ENCODE measurements at places on chromosomes 11 and 22.

DNA sequence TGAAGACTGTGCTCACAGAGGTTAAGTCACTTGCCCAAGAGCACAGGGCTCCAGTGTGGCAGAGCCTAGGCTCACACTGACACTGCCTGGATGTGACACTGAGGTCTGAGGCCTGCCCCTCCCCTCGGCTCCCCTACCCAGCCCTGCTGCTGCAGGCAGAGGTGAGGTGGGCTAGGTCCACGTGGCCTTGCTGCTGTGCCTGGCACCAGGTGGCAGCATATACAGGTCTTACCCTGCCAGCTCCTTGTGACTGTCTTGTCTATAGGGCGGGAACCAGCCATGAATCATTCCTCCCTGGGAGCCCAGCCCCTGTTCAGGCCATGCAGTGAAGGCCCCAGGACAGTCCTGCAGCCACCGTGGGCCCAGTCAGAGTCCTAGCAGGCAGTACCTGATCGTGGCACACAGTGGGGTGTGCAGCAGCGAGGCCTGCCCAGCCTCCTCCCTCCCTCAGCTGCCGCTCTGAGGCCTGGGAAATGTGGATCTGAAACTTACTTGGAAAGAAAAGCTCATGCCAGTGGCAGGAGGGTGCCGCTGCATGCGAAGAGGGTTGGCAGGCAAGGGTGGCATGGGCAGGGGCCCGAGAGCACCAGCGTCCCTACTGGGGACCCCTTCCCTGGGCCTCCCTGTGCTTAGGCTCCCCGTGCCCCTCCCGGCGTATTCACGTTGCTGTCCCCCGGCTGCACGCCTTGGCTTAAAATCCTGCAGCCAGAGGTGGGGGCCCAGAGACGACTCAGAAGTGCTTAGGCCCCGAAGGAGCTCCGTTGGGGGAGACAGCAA is 1.2 kb upstream of the CERK start:
- DNase-seq: peak; percentile 57

GRCh38 chr11:96755752-96756151 is 365.9 kb downstream of the JRKL start:
- no peak for DNase-seq

- DNase-seq: no peak
These were observed 17.6 kb downstream of the ATXN10 start for GRCh38 chr22:45689211-45689610.

DNA sequence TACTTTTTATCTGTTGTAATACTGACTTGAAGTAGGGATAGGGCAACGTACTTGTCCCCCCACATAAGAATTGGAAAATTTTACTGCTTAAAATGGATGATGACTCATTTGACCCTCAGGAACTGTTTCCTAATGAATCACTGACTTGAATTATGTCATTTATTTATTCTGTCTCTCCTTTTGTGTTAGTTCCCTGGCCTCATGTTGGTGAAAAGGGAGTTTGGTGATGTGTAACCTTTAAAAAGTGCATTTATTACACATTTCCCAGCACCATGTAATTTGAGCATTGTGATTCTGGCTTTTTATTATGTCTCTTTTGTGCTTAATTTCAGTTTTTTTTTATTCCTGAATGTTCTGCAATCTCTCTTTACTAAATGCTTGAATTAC is 20.3 kb upstream of the PGM2L1 start:
- no peak for DNase-seq

DNA sequence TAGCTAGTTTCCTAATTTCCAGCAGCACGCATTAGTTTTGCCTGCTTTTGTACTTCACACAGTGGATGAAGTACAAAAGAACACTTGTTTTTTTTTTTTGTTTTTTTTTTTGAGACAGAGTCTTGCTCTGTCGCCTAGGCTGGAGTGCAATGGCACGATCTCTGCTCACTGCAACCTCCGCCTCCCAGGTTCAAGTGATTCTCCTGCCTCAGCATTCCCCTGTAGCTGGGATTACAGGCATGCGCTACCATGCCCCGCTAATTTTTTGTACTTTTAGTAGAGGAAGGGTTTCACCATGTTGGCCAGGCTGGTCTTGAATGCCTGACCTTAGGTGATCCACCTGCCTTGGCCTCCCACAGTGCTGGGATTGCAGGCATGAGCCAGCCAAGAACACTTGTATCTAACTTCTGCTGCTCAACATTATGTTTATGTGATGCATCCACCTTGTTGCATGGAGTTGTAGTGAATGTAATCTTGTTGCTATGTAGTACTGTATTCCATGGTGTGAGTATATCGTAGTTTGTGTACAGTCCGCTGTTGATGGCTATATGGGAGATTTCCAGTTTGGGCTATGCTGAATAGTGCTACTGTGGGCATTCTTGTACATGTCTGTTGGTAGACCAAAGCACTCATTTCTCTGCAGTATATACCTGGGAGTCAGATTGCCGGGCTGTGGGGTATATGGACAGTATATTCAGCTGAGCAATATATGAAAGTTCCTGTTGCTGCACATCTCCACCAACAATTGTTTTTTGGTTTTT is 17.3 kb downstream of the PACS1 start:
- no peak for DNase-seq

DNA sequence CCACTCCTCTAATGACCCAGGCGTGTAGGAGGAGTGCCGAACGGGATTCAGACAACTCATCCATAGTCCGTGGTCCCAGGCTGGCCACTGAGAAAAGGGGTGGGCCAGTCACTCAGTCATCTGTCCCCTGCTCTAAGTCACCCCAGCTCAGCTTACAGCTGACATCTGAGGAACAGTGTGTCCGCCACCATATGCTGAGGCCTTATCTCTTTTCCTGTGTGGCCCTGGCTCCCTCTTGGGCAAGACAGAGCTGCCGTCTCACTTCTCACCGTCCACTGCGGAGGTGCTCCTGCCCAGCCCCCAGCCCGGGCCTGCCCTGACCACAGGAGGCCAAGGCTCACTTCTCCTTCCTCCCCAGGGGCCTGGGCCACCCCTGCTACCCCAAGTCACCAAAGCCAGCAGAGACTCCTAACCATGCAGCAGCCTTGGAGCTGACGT is 6.8 kb downstream of the CCDC86 start:
- no peak for DNase-seq

DNA sequence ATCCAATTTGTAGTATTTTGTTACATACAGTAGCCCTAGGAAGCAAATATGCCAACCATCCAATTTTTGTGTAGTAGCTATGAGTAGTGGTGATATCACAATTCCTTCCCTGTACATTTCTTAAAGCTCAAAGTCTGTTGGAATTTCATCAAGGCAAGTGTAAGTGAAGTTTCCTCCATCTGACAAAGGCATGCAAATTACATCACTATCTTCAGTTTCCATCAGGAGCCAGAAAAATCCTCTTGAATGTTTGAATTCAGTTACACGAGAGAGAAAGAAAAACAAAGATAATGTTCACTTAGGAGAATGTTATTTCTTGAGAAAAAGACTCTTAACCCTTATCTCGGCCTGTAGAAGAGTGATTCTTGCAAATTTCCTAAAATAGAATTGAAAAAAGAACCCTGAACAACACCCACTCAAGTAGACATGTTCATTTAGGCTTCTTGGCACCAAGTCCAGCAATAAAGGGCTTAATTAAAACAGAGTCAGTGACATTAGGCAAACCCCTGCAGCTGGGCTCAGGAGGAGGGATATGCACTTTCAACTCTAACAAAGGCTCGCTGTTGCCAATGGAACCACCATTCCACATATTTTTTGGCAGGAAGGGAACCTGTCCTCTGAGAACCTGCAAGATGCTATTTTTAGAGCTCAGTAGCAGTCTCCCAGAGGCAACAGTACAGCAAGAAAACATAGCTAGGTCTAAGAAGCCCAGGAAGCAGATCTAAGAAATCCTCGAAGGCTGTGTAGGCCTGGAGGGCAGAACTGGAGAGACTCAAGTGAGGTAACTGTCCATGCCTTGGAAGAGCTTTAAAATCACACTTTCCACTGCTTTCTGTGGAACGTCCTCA is 144.6 kb downstream of the CCDC81 start:
- DNase-seq: no peak

- no peak for DNase-seq
These were observed 54.3 kb downstream of the CTNND1 start for GRCh38 chr11:57815877-57816276.

DNA sequence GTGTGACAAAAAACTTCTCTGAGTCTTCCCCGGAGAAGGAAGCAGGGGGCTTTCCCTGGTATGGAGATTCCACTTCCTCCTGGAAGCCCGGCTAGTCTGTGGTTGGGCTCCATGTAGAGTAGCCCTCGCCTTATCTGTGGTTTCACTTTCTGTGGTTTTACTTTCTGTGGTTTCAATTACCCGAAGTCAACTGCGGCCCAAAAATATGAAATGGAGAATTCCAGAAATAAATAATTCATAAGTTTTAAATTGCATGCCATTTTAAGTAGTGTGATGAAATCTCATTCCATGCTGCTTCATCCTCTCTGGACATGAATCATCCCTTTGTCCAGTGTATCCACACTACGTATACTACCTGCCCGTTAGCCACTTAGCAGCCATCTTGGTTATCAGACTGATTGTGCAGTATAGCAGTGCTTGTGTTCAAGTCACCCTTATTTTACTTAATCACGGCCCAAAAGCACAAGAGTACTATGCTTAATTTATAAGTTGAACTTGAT is 275.0 kb upstream of the SESN3 start:
- DNase-seq: no peak

- DNase-seq: no peak
These were observed 14.6 kb downstream of the APOA4 start for GRCh38 chr11:116808262-116809175.

GRCh38 chr11:124638500-124638899 is 15.8 kb downstream of the TBRG1 start:
- DNase-seq: no peak

DNA sequence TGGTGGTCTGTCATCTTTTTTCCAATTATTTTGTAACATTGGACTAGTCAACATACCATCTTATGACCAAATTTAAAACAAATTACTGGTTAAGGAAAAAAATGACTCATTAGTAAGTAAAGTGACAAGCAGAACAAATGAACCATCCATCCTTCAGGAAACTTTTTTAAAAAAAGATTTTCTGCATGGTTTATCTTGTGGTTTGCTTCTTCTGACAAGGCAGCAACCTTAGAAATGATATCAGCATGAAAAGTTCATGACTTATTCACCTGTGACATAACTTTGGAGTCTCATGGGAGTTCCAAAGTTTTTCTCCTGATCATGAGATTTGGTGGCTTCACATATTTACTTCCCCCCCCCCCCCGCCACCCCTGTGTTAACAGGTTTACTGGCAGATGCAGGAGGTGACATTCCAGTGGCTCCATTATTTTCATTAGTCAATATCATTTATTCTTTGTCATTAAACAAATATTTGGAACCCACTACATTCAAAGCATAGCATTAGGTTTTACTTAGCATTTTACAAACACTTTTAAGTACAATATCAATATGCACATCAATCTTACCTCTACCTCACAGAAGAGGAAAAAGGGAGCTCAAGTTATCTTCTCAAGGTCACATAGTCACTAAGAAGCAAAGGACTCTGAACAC is 40.7 kb downstream of the DCUN1D5 start:
- DNase-seq: no peak

DNA sequence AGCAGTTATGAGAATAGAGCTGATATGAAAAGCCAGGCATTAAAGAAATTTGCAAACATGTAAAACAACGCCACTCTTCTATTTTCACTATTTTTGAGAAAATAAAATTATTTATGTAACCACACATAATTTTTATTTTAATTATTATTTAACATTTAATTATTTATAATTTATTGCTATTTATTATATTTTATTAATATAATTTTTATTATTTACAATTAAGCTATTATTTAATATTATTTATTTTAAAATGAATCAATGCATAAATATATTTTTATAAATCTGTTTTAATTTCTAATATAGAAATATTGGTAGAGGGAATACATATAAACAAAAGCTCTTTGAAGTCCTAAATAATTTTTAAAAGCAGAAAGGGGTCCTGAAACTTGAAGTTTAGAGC is 36.7 kb downstream of the KIF18A start:
- DNase-seq: no peak

GRCh38 chr11:48163360-48164100 is 53.1 kb upstream of the OR4B1 start:
- DNase-seq: no peak
